PC-3 (cell line): ENCODE measurements at places on chromosomes 4 and X. TPM values are rescaled to one million over a fixed set of nuclear protein-coding genes. Genes with fewer than 3 reads are reported as not detected.

DNA sequence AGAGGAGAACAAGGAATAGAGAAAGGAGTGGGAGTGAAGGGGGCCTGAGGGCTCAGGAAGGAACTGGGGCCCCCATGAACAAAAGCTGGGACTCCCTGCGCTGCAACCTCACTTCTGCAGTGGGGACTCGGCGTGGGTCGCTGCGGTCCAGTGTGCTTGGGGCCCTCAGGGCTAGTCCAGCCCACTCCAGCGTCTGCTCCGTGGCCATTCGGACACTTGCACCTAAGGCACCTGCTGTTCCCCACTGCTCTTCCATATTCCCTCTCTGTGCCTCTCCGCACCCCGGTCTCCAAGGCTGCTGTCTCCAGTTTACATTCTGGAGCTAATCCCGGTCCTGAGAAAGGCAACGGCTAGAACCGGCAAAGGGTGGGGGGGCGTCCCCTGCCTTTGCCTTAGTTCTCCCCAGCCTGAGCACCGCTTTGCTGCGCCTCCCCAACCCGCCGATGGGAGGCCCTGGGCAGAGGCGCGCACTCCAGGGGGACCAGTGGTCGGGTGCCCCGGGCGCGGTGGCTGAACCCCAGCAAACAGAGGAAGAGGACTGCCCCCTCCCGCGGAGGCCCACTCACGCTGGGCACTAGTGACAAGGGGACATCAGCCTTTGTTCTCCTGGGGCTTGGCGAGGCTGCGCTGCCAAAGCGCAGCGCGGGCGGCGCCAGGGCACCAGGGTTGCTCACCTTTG lies 327.7 kb upstream of the F9 start:
- H3K27ac ChIP-seq, result no peak overlapping the region
- no peaks in the 10 kb centered on the region for H3K36me3 ChIP-seq
- H3K4me3 ChIP-seq, result peak overlapping the region; percentile 40; the same call in 1 of the 2 replicates
- DNase-seq, result no peak
- peaks cover 34% of the 10 kb centered on the region for H3K4me1 ChIP-seq

GRCh38 chr4:26273616-26273980 lies 47.2 kb upstream of the RBPJ start:
- no peak overlapping the region for H3K27ac ChIP-seq
- no peak overlapping the region for H3K4me3 ChIP-seq
- no peaks in the 10 kb centered on the region for H3K36me3 ChIP-seq
- H3K4me1 ChIP-seq, result no peaks in the 10 kb centered on the region

DNA sequence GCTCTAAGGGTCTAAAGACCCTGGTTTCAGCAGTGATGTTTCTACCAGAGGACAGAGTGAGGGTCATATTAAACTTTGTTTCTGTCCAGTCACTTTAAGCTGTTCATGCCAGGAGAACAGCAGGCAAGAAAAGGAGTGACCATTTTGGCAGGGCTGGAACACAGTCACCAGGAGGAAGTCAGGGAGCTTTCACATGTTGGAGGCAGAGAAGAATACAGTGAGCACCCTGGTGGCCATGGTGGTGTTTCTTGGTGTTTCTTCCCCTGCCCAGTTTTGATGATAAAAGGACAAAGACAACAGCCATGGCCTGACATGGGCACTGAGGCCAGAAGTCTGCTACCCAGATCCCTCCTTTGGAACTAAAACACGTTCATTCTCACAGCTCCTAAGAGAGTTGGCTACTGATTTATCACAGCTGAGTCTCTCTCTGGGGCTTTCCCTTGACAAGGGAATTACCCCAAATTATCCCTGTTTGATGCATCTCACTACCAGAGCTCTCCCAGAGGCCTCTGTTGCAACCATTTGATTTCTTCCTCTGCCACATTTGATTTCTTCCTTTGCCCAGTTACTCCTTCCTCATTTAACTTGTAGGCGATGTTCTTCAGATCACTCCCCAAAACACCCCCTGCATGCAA lies 106.4 kb upstream of the NWD2 start:
- no peak for DNase-seq
- no peak overlapping the region for H3K4me3 ChIP-seq
- no peak overlapping the region for H3K27ac ChIP-seq
- H3K4me1 ChIP-seq, result no peaks in the 10 kb centered on the region
- no peaks in the 10 kb centered on the region for H3K36me3 ChIP-seq

- no peak overlapping the region for H3K27ac ChIP-seq
- no peak overlapping the region for H3K4me3 ChIP-seq
- no peaks in the 10 kb centered on the region for H3K4me1 ChIP-seq
- no peaks in the 10 kb centered on the region for H3K36me3 ChIP-seq
Measured at GRCh38 chr4:128589384-128589965, 220.0 kb upstream of the JADE1 start.

SPANXB1 gene
- total RNA-seq, result 0.33 TPM in 1 of 2 replicates, not detected in the other

DNA sequence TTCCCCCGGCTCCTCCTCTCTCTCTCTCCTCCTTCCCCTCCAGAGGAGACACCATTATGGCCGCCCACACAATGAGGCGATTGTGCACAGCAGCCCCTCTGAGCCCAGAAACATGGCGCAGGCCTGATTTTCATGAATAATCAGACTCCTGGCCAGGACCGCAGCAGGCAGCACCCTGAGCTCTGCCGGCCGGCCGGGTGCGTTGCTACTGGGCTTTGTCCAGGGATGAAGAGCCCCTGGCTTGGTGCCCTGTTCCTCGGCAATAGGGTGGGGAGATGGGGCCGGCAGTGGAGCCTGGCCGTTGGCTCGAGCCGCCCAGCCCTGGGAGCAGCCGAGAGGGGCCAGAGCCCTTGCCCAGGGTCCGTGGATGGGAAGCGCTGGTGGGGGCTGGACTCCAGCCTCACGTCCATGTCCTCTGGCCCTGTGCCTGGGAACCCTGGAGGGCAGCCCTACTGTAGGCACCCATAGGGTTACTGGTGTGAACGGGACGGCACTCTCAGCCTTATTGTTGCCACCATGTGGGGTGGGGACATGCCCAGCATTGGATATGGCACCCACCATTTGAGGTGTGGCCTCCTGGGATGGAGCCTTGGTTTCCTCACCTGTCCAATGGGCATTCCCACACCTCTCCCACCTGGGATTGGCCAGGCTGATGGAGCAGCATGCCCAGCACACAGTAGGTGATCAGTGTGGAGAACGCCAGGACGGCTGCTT lies 103.0 kb downstream of the SORCS2 start:
- H3K36me3 ChIP-seq, result no peaks in the 10 kb centered on the region
- DNase-seq, result no peak
- no peaks in the 10 kb centered on the region for H3K27me3 ChIP-seq
- no peaks in the 10 kb centered on the region for H3K4me1 ChIP-seq

DNA sequence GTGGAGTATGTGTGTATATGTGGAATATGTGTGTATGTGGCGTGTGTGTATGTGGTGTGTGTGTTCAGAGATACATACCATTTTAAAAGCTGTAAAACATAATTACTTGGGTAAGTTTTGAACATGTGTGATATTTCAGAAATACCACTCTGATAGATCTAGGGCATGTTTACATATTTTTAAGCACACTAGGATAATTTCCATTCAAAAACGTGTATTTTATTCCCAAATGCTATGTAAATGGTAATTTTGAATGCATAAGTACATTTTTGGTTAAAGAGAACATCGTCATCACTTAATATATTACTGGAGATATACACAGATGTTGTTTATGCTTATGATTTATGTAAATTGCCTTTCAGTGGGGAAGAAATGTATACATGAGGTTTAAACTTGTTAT lies 34.7 kb upstream of the SHISA3 start:
- H3K27me3 ChIP-seq, result no peaks in the 10 kb centered on the region
- H3K4me3 ChIP-seq, result no peak overlapping the region
- no peaks in the 10 kb centered on the region for H3K36me3 ChIP-seq

DNA sequence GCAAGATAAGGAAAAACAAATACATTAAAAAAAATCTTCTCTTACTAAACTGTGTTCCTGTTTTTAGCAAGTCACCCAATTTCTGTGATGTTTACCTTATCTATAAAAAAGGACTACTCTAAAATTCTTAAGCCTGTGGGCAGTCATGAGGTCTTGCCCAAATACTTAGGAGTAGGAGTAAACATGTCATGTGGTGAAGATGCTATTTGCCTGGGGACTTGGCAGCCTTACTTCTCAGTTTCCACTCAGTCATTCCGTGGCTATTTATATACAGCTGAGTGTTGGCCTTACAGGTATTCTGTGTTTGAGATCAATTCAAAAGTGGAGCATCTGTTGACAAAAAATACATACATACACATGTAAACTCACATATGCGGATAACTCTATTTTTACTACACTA lies 89.9 kb upstream of the TLR2 start:
- H3K4me1 ChIP-seq, result peaks cover 7% of the 10 kb centered on the region; the same call in 1 of the 2 replicates
- no peaks in the 10 kb centered on the region; the same call in none of the 2 replicates for H3K36me3 ChIP-seq
- H3K4me3 ChIP-seq, result no peak overlapping the region
- no peaks in the 10 kb centered on the region for H3K27me3 ChIP-seq
- H3K27ac ChIP-seq, result no peak overlapping the region

GRCh38 chrX:78540171-78540570 lies 119.0 kb downstream of the RTL3 start:
- DNase-seq, result no peak
- no peaks in the 10 kb centered on the region for H3K27me3 ChIP-seq
- H3K36me3 ChIP-seq, result no peaks in the 10 kb centered on the region
- no peaks in the 10 kb centered on the region for H3K4me1 ChIP-seq
- H3K4me3 ChIP-seq, result no peak overlapping the region
- no peak overlapping the region for H3K27ac ChIP-seq
